Activated T-cell treated with anti-CD3 and anti-CD28 coated beads for 48 hours (primary cell): ENCODE measurements at places on chromosomes 3 and 15.

DNA sequence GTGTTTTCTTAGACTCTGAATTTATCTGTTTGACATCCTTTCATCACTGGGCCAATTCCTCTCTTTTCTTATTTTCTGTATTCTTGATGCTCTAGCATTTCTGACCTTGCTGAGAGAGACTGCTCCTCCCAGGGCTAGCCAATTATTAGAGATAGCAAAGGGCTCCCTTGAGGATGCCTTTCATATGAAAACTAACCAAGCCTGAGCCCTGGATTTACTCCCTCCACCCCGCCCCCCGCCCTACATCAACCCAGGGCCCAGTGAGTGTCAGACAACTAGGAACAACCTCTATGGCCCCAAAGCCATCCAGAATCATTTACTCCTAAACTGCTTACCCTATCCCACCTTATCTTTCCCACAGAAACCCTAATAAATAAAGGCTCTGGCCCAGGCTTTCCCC is 69.7 kb upstream of the LARS2 start:
- no peak for DNase-seq

DNA sequence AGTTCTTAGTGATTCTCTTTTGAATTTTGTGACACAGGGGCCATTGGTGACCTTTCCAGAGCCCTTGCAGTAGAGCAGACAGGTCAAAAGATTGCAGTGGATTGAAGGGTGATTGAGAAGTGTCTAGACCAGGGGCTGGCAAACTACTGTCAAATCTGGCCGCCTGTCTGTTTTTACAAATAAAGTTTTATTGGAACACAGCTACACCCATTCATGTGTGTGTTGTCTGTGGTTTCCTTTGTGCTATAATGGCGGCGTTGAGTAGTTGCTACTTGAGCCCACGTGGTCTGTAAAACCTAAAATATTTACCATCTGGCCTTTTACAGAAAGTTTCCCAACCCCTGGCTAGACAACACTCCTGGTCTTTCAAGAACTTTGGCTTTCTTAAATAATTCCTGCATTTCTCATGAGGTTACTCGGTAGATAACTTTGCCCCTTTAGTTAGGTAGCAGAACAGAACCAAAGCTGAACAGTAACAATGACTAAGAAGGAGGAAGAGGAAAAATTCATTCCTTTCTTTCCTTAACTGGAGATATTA is 265.1 kb upstream of the NR2E3 start:
- DNase-seq = no peak

GRCh38 chr3:132519914-132520313 is 77.2 kb upstream of the ACKR4 start:
- DNase-seq = no peak

DNA sequence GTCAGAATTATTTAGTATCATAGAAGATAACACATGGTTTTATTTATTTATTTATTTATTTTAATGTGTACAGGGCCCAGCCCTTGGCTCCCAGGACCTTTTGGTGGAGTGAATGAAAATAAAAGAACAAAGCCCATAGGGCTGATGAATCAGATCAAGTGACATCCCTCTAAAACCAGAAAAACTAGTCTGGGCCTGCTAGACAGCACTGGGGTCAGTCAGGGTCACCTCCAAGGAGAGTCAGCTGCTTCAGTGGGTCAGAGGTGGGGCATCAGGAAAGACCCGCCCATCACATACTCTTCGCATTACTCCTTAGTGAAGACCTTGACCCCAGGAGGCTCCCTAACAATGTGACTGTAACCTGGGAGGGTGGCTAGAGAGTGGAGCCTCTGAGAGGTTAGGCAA is 12.8 kb downstream of the PPCDC start:
- DNase-seq = no peak

GRCh38 chr3:13880811-13881156 is 913 bp upstream of the WNT7A start:
- DNase-seq = no peak

- DNase-seq = no peak
Measured at GRCh38 chr3:74410276-74410941, 204.1 kb downstream of the CNTN3 start.

- DNase-seq = no peak
Measured at GRCh38 chr15:54722342-54722986, 474.3 kb downstream of the RSL24D1 start.

- DNase-seq = peak; percentile 15
Measured at GRCh38 chr3:101963902-101964362, 114.6 kb downstream of the NFKBIZ start.

- DNase-seq = no peak
Measured at GRCh38 chr15:67878712-67879206, 38.9 kb upstream of the RNU6-1 start.

GRCh38 chr15:62934236-62934971 is 108.1 kb upstream of the TPM1 start:
- DNase-seq = no peak

DNA sequence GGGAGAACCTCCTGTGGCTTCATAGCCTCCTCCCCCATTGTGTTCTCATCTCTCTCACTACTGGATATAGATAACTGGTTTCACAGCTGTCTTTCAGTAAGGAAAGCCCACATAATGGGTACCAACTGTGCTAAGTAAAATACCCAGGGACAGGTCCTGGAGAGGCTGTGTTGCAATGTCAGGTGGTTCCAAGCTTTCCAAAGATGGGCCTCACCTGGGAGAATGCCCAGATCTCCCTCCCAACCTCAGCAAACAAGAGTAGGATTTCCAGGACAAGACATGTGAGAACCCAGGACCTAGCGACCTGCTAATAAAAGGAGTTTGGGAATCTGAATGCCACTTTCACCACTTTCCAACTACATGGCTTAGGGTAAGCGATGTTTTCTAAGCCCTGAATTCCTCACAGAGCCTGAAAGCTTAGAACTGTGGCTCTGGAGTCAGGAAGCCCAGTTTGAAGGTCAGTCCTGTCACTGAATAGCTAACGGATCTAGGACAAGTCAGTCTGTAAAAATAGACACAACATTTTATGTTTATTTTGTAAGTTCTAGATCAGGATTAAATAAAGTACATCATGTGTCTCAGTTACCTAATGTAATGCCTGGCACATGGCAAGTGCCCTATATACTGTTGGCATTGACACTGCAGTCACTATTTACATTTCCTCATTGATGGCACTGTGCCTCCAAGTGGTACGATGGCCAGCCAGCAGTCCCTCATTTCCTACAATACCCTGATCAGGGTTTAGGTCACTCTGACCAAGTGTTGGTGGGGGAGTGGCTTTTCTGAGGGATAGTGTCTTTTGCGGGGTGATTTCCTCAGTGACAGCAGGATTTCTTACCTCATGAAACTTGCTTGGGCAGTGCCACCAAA is 11.9 kb downstream of the CERS3 start:
- DNase-seq = no peak

- DNase-seq = no peak
Measured at GRCh38 chr3:46466871-46467403, 2.2 kb upstream of the LTF start.

GRCh38 chr15:37009288-37009687 is 91.1 kb downstream of the MEIS2 start:
- no peak for DNase-seq

GRCh38 chr3:156628836-156629618 is 45.4 kb upstream of the TIPARP start:
- DNase-seq = no peak

GRCh38 chr15:48084759-48085590 is 35.8 kb upstream of the SLC24A5 start:
- DNase-seq = no peak

DNA sequence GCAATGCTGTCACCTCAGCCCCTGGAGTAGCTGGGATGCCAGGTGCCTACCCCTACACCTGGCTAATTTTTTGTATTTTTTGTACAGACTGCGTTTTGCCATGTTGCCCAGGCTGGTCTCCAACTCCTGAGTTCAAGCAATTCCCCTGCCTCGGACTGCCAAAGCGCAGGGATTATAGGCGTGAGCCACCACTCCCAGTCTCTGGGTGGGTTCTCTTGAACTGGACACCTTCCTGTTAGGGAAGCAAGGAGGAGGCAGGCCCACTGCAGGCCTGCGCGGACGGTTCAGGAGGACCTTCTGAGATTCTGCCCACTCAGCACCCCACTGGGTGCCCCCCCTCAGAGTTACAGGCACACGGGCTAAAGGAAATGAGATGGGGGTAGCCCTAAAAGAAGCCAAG is 73.8 kb upstream of the HERC1 start:
- DNase-seq = no peak

DNA sequence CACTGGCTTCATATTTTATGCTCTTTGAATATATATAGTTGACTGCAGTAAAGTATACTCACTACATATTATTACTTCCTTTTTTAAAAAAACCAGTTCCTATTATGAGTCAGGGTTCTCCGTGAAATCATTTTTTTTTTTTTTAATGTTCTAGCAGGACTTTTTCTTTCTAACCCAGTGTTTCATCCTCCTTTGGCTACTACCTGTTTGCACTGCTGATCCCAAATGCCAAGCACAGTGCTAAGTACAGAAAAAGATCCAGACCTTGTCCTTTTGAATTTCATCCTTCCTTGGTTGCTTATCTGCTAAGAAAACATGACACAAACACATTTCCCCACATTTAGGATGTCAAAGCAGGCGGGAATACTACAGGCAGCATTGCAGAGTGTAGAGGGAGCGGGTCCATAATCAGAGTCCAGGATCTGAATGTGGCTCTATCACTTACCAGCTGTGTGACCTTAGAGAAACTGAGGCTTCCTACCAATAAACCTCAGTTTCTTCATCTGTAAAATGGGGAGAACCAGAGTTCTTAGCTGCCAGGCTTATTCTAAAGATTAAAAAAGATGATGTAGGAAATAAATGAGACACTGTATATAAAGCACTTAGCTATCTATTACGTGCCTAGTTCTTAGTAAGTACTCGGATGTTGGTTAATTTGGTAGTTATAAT is 37.2 kb upstream of the ANPEP start:
- DNase-seq = no peak

DNA sequence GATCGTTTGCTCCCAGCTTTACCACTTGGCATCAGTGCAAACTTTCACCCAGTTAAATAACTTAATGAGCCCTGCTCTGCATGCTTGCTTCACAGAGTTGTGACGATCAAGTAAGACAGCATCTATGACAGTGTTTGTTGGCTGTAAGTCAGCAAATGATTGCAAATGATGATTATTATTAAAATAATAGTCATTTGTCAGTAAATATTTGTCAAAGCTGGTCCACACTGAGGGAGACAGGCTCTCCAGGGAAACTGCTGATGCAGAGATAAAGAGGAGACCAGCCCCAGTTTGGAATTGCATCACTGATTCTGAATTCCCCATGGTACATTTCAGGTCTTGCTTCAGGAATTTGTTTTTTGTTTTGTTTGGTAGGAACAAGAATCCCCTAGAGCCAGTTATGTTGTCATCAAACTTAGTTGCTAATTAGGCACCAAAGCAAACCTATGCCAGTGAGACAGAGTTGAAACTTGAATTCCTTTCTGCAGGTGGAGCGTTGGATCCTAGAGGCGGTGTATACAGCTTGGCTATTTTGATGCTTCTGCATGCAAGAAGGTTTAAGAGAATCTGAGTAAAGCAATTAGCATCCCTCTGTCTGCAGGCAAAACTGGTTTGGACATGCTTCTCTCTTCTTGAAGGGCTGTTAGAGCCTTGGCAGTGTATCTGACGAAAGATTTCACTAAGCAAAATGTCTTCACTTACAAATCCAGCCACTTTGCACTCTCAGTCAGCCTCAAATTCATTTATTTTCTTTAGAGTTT is 338.6 kb upstream of the TPRG1 start:
- DNase-seq = no peak

DNA sequence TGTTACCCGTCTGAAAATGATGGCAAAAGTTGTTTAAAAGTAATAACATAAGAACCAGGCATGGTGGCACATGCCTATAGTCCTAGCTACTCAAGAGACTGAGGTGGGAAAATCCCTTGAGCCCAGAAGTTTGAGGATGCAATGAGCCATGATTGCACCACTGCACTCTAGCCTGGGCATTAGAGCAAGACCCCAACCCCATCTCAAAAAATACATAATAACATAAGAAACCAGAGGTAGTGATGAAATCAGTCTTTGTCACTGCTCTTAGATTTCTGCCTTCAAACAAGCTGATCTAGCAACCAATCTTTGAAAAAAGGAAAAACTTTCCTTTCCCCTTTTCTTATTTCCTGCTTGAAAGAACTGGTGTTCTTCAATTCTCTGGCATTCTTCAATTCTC is 71.3 kb downstream of the TMCC1 start:
- DNase-seq = no peak

GRCh38 chr15:73442968-73443367 is at the start of gene REC114:
REC114 (plus strand) TSS chr15:73443164; CDS start chr15:73443186, 22 bp downstream.
- DNase-seq = no peak

DNA sequence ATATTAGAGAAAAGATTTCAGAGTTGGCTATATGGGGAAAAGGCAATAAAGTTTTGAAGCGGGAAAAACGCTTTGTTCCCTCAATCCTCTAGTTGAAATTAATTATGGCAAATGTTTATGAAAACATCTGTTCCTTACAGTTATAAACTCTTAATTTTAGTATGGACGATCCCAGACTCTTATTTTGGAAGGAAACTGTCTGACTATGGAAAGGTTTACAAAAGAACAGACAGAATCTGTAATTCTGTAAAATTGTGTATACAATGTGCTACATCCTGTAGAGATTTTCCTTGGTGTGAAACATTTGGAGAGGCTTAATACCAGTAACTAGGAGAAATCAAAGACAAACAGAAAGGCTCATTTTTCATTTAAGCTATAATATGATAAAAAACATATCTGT is 311.8 kb downstream of the TBC1D5 start:
- no peak for DNase-seq

- DNase-seq = no peak
Measured at GRCh38 chr3:179510496-179510895, 52.2 kb upstream of the ACTL6A start.

- no peak for DNase-seq
Measured at GRCh38 chr15:92613841-92614240, 41.7 kb downstream of the FAM174B start.

- no peak for DNase-seq
Measured at GRCh38 chr15:42018306-42019224, 2.3 kb downstream of the PLA2G4E start.

- DNase-seq = no peak
Measured at GRCh38 chr3:42036483-42036823, 54.7 kb upstream of the TRAK1 start.

DNA sequence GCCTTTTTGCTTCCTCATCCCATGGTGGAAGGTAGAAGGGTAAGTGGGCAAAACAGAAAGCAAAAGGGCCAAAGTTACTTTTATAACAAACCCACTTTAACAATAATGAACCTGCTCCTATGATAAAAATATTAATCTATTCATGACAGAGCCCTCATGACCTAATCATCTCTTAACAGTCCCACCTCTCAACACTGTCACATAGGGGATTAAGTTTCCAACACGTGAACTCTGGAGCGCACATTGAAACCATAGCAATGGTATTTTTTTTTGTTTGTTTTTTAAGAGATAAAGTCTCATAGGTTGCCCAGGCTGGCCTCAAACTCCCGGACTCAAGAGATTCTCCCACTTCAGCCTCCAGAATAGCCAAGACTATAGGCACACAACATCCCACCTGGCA is 30.7 kb downstream of the KATNBL1 start:
- DNase-seq = no peak

GRCh38 chr3:183430325-183430957 is 2.0 kb upstream of the MCF2L2 start:
- DNase-seq = no peak

DNA sequence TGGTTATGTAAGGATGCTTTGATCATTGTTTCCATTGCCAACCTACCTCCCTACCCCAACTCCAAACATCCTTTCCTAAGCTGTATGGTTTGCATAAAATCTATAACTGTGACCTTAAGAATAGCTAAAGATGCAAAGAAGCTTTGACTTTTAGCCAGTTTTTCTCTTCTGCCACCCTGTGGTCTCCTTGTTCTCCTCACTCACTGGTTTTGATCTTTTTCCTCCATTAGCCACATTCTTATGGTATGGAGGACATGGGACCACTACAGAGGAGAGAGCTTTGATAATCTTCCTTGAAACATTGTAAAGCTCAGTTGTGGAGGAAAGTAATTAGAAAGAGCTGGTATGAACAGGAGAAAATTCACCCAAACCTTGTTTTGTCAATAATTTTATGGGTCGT is 115.9 kb downstream of the NEK11 start:
- DNase-seq = no peak
